Upper lobe of left lung (tissue), 6 donors: ENCODE measurements at places on chromosomes 7 and 10. TPM values are rescaled to one million over a fixed set of nuclear protein-coding genes. Genes with fewer than 3 reads are reported as not detected.

GRCh38 chr10:109913306-109913892, 9.9 kb downstream of the XPNPEP1 start:
- H3K27me3 ChIP-seq = no peaks in the 10 kb centered on the region
- no peak overlapping the region for H3K4me3 ChIP-seq
- H3K27ac ChIP-seq = no peak overlapping the region

- no peaks in the 10 kb centered on the region for H3K27me3 ChIP-seq
- H3K36me3 ChIP-seq = no peaks in the 10 kb centered on the region
- H3K4me3 ChIP-seq = no peak overlapping the region
- H3K4me1 ChIP-seq = peaks cover 4% of the 10 kb centered on the region
- no peak for DNase-seq
Observed at GRCh38 chr10:88198023-88198422, 334.6 kb downstream of the PTEN start.

DNA sequence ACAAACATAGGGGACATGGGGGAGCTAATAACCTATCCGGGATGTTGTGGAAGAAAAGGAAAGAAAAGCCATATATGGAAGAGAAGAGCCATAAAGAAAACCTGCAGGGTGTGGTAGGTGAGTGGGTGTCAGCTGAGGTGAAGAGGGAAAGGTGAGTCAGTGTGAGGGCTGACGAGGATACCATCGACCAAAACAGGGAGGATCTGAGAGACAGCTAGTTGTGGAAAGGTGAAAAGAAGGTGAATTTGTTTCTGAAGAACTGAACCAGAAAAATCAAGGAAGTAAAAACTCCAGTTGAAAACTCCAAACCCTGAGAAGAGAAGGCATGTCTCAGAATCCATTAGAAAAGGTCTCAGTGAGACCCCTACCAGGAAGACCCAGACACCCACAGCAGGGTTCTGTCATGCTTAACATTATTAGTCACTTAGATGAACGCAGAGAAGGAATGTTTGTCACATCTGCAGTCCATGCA, 4.1 kb downstream of the BLNK start:
- H3K4me3 ChIP-seq = no peak overlapping the region
- H3K36me3 ChIP-seq = no peaks in the 10 kb centered on the region
- DNase-seq = no peak
- H3K4me1 ChIP-seq = peaks cover 15% of the 10 kb centered on the region

OR6B1 gene
- not detected for total RNA-seq

ZWINT gene
- total RNA-seq = 2.1 TPM

ANKRD22 gene
- 1.9 TPM for total RNA-seq
